Mesothelial cell of epicardium (in vitro differentiated cells): ENCODE measurements at places on chromosomes 5 and 9.

GRCh38 chr9:8014997-8015682 is 215.6 kb upstream of the DMAC1 start:
- no peaks in the 10 kb centered on the region for H3K36me3 ChIP-seq
- DNase-seq, result no peak
- H3K4me3 ChIP-seq, result no peak overlapping the region

DNA sequence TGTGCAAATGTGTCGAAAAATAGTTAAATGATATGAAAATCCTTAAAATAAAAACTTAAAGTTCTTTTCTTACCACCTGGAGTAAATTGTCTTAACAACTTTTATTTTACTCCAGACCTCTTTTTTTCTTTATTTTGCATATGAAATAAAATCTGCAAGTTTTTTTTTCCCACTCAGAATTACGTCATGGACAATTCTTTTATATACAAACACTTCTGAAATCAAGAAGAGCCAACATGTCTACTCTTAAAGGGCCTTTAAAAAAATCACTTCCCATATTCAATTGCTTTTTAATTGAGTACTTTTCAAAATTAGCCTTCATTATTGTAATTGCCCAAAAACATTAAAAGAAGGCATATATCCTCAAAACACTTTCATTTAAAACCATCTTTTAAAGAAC is 37.7 kb upstream of the ZFAND5 start:
- DNase-seq, result no peak
- no peak overlapping the region for H3K4me3 ChIP-seq
- no peaks in the 10 kb centered on the region for H3K27me3 ChIP-seq
- no peaks in the 10 kb centered on the region for H3K36me3 ChIP-seq

GRCh38 chr5:137935190-137935589 is 45.9 kb downstream of the PKD2L2 start:
- no peak overlapping the region for H3K4me3 ChIP-seq
- H3K27me3 ChIP-seq, result no peaks in the 10 kb centered on the region
- peaks cover 12% of the 10 kb centered on the region for H3K4me1 ChIP-seq

GRCh38 chr9:89667726-89668125 is 62.9 kb downstream of the GADD45G start:
- no peaks in the 10 kb centered on the region for H3K36me3 ChIP-seq
- no peak overlapping the region for H3K27ac ChIP-seq
- H3K4me3 ChIP-seq, result no peak overlapping the region
